ENCODE measurements at places on chromosomes 4 and X.

DNA sequence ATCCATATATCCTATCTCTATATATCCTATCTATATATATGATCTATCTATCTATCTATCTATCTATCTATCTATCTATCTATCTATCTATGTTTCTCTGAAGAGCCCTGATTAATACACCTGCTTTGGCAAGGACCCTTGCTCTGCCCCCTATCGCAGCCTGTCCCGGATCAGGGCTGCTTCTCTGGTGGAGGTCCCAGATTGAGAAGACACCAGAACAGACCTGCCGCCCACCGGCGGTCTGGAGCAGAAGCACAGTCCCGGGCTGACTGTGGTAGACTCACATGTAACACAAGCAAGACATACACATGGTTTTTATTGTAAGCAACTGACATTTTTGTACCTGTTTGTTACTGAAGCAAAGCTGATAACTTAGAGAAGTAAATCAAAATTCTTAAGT is 52.8 kb downstream of the ING2 start:
- no peak for DNase-seq

DNA sequence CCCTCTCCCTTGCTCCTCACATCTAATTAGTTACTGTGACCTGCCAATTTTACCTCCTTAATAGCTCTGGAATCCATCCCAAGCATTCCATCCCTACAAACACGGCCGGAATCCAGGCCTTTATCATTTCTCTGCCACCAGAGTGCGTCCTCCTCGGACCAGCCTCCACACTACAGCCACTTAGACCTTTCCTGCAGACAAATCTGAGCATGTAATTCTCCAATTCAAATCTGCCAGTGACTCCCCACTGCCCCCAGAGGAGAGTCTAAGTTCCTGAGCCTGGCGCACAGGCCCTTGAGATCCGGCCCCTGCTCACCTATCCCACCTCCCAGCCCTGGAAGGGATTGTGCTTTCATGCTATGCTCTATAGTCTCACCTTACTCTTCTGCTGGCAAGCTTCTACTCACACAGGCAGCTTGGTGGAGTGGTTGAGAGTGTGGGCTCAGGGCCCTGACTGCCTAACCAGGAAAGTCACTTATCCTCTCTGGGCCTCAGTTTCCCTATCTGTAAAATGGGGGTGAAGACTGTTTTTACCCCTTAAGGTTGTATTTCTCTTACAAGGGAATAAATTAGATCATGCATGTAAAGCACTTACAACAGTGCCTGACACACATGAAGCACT is 31.2 kb downstream of the PJA1 start:
- DNase-seq = no peak

DNA sequence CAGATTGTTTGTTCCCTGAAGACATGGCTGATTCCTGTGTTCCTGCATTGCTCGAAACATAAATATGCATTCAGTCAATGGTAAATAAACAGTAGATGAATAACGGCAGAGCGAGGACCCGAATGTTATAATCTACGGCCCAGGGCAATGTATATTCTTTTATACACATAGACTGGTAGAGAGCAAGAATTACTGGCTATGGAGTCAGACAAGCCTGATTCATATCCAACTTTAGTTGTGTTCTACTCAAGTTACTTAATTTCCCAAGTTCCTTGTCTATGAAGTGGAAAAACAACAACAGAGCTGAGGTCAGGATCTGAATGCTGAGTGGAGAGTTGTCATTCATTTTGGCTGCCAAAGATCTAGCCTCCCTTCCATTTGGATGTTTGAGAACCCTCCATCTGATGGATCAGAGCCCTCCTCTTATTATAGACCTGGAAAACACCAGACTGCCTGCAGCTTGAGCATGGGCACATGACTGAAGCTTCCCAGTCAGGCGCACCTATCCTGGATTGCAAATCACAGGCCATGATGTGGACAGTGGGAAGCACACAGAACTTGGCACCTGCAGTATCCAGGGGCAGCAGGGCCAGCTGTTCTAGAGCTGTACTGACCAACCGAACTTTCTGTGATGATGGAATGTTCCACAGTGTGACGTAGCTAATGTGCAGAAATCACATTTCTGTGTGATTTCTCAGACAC is 80.1 kb downstream of the FAM184B start:
- DNase-seq = no peak

DNA sequence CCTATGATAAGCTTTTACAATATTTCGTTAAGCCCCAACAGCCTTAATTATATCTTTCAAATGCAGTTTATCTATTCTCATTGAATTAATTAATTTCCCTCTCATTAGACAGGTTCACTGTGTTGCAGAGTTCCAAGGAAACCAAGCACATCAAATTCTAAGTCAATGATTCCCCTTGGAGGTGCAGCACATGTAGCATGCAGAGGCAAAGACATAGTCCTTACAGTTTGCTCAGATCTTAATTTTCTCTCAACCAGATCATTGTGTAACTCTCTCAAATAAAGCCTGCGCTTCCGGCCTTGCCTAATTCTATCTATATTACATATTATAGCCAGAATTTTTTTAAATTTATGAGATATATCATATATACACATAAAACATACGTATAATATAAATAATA is 205.4 kb downstream of the GRIA2 start:
- DNase-seq = no peak

GRCh38 chr4:76373919-76374552 is 46.9 kb downstream of the CCDC158 start:
- no peak for DNase-seq

DNA sequence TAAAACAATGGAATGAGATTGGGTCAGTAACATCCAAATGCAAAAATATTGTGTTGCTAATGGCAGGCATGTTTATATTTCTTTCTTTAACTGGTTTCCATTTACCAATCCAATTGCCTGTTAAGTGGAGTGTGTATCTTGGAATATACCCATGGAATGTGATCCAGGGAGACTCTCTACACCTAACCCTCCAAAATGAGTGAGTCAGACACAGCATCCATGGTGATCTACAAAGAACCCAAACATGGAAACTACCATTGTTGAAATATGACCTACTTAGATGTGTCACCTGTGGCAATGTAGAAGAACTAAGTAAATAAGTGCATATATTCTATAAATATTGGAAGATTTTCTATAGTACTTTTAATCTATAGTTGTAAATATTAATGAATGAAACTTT is 110.3 kb downstream of the AREG start:
- no peak for DNase-seq

- no peak for DNase-seq
Measured at GRCh38 chrX:140608111-140608510, 101.4 kb upstream of the LINC00632 start.

GRCh38 chr4:1233641-1234308 is 15.2 kb downstream of the CTBP1 start:
- no peak for DNase-seq

DNA sequence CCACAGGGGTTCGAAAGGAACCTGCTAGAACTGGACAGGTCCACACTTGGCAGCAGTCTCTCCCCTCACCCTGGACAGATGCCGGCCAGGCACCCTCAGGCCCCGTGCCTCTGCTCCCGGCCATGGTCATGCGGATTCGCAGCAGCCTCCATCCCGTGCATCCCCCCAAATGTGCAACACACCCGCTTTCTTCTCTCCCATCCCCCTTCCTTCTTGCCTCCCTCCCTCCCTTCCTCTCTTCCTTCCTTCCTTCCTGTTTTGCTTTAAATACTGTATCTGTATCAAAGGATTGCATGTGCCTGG is 35.0 kb upstream of the HMX1 start:
- no peak for DNase-seq

GRCh38 chr4:2810388-2810787 is 17.5 kb downstream of the SH3BP2 start:
- no peak for DNase-seq

- DNase-seq = no peak
Measured at GRCh38 chr4:112327965-112328733, 31.0 kb downstream of the ALPK1 start.

- no peak for DNase-seq
Measured at GRCh38 chrX:66408507-66408906, 230.4 kb downstream of the EDA2R start.

DNA sequence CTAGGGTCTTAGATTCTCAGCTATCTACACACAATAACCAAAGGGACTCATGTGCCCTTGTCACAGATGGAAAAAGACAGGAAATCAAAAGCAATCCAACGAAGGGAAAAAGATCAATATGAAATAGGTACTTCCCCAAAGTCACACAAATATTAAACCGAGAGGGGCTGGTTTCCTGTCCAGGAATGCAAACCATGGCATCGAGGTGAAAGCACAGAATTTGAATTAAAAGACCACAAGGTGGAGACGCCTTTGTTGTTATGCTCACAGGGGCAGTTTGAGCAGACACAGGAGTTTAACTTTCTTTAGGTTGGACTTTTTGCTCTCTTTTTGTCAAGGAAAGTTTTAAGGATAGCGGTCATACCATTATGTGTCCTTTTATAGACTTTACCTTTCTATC is 14.3 kb downstream of the H2BW1 start:
- no peak for DNase-seq

GRCh38 chr4:77959566-77960338 is 97.1 kb downstream of the MRPL1 start:
- no peak for DNase-seq

GRCh38 chr4:139239127-139239772 is 40.8 kb downstream of the MGARP start:
- no peak for DNase-seq

- no peak for DNase-seq
Measured at GRCh38 chr4:38775326-38775725, 7.5 kb downstream of the TLR10 start.

DNA sequence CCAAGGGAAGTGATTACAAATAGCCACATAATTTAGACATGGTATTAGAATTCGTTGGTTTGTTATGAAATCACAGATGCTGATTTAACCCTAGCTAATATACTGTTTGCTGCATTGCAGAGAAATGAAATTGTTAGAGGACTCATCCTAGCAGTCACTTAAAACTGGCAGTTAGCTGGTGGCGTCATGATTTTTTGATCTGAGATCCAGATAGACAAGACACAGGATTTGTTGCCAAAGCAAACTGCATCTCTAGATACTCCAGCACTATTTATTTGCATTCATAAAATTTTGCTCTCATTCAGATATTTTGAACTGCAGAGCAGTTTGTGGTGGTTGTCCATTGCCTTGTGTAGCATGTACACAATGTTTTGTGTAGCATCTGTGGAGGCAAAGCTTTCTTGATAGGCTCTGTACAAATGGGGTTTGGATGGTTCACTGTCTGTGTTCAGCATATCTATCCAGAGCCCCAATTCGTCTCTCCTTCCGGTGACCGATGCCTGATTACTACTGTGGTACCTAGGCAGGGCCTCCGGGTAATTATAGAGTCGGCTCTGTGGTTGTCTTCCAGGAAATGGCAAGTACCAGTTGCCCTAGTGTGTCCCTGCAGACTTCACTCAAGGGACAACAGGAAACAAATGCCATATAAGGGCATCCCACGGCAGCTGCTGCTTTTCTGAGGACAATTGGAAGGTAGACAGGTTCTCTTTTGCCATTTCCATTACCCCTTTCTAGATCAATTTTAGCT is 30.1 kb upstream of the SPARCL1 start:
- peak; percentile 46 for DNase-seq

GRCh38 chr4:37648084-37648817 is 37.9 kb downstream of the RELL1 start:
- DNase-seq = no peak

DNA sequence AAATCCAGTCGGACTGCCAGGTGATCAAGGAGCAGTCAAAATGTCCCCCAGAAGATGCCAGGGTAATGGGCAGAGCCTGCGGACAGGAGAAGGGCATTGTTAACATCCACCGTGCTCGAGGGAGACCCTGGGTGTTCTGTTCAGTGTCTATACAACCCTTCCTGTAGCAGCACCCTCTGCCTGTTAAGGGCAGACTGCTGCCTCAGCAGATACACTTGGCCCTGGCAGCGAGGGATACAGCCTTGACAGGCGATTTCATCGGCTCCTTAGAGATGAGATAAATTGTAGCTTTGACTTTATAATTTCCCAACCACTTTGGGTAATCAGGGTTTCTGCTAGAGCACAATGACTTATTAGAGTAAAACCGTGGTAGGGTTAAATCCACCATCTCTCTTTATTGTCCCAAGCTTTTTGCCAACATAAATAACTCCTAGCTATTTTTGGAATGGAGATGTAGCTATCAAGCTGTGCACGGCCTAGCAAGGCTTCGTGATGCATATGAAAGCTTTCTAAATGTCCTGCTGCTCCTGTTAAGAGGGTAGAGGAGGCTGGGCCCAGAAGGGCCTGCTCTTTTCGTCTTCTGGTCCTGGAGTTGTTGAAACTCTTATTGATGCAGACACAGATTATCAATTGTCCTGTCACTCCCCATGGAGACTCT is 195.9 kb downstream of the CPEB2 start:
- DNase-seq = no peak

GRCh38 chr4:8905773-8906667 is 34.4 kb upstream of the HMX1 start:
- DNase-seq = no peak

DNA sequence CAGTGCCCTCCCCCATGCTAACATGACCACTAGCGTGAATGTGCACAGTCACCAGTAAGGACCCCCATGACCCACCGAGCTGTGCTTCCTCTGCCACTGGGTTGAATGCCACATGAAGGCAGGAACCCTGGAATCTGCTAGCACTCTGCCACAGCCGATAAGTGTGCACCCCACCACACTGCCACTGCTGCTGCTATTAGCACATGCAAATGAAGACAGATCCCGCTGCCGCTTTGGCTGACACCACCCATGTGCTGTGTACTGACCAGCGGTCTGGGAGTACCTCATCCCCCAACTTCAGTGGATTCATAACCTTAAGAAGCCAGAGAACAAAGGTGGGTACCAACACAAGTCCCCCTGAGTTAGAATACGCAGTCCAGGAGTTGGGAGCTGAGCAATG is 200.9 kb upstream of the ARHGEF9 start:
- no peak for DNase-seq

DNA sequence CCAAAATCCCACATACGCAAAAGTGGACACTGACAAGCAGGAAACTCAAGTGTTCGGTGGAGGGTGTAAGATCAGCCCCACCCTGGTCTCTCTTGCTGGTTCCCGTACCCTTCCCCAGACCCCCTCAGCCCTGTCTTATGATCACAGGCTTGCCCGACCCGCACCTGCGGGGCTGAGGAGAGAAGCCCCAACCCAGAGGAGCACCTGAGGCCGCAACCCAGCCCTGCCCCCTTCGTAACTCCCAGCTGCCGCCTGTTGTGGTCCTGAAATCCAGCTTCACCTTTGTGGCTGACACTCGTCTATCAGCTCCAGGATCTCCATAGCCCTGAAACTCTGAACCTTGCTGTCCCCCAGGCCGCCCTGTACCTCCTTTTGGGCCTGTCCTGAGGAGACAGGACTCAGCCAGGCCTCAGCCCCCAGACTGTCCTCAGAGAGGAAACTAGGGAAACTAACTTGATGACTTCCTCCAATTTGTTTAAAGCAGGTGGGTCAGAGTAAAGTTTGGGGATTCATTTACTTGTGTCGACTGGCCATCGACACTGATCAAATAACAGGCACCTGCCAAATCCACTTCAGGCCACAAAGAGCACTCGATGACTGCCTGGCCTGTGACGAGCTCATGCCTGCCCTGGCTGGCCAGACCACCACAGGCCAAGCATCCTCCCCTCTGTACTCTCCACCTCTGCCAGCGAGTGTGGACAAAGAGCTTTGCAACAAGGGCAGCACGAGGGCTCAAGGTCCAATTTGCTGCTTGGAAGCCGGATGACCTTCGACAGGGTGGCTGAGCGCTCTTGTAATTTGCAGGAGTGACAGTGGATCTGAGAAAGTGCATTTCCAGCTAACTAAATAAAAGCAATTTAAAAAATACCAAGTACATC is 19.3 kb downstream of the DCTD start:
- no peak for DNase-seq

- no peak for DNase-seq
Measured at GRCh38 chrX:131792789-131793462, 230.2 kb upstream of the STK26 start.

Measured in activated CD4-positive, alpha-beta T cell treated with anti-CD3 and anti-CD28 coated beads for 48 hours (primary cell).